ENCODE measurements at places on chromosomes 1 and 21.

DNA sequence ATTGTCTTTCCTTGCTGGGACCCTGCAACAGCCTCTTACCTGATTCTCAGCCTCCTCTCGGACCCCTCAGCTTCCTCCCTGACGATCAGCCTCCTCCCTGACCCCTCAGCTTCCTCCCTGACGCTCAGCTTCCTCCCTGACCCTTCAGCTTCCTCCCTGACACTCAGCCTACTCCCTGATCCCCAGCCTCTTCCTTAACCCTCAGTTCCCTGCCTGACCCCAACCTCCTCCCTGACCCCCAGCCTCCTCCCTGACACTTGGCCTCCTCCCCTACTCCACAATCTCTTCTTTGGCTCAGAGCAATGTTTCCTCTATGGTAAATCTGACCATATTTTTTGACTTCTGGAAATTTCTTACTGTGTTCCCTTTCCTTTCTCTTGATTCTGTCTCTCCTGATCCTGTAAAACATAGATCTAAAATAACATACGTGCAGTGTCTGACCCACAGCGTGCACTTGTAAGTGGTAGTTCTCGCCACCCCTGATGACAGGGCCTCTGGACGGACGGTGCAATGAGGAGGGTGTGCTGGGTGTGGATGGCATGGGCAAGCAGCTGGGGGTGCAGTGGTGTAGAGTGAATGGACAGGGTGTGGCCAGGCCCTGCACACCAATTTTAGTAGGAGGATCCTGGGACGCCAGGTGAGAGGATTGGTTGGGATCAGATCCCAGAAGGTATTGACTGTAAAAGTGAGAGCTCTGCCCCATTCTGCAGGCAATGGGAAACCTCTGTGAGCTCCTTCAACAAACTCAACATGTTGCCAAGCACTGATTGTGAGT lies 264.1 kb downstream of the FOXD2 start:
- DNase-seq, result no peak

GRCh38 chr1:226991920-226992319 lies 51.8 kb downstream of the COQ8A start:
- no peak for DNase-seq

DNA sequence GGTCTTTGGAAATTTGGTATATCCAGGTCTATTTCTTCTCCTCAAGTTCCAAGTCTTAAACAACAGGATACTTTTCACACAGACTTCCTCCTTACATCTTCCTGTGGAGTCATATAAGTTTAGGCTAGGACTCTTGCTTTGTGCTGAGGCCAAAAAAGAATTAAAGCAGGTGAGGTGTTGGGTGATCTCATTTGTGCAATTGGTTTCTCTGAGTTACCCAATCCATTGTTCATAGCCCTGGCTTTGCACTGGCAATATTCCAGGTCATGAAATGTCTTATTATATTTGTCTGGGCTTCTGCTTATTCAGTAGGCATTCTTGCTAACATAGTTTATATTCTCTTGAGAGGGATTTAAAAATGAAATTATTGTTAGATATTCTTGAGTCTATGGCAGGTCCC lies 14.1 kb upstream of the KIAA0040 start:
- no peak for DNase-seq

DNA sequence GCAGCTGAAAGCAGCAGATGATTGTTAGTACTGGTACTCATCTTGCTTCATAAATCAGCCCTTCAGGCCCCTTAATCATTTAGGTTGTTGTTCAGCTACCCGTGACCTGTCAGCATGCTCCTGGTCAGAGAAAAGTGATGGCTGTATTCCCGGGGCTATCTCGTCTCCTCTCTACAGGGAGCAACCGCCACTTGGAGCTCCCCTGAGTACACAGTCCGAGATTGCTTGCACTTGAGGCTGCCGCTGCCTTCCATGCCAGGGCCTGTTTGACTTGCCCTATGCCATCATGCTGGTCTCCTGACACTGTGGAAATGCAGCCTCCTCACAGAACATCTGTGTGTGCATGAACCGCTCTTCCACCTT lies 97.5 kb downstream of the SPATA46 start:
- no peak for DNase-seq

DNA sequence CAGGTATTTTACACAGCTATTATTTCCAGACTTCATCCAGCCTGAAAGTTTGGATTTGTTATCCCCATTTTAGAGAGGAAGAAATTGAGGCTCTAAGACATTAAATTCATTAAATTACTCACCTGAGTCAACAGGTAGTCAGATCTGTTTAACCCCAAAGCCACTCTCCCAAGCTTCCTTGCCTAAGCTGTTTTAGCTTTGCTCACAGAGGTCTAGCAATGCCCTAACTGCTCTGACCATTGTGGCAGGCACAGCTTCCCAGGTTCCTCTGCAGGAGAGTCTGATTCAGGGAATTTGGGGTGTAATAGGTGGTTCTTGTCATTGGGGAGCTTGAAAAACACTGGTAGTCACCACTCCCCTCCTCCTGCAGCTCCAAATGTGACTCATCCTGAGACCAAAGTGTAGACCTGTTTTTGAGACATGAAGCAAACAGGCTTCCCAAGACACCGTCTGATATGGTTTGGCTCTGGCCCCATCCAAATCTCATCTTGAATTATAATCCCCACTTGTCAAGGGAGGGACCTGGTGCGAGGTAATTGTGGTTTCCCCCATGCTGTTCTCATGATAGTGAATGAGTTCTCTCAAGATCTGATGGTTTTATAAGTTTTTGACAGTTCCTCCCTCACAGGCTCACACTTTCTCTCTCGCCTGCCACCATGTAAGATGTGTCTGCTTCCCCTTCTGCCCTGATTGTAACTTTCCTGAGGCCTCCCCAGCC lies 142.8 kb upstream of the DNAH14 start:
- no peak for DNase-seq

GRCh38 chr1:3900969-3901529 lies 977 bp upstream of the C1orf174 start:
- DNase-seq, result peak; percentile 58

GRCh38 chr1:54156986-54157385 lies 4.2 kb upstream of the CDCP2 start:
- DNase-seq, result no peak

DNA sequence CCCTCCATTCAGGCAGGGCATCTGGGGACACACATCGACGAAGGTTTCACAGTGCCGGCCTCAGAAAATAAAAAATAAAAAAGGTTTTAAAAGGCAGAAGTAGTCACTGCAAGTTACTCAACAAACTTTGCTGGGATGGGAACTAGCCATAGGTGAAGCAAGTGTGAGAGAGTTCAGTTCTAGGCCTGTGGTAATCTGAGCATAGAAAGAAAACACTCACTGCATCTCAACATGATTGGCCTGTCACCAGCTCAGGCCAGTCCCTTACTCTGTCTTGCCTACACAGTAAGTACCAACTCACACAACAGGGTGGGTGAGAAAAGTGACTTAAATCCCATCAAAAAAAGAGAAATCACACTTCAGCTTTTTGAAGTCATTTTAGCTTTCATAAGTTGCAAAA lies 30.2 kb upstream of the ADAM30 start:
- no peak for DNase-seq

DNA sequence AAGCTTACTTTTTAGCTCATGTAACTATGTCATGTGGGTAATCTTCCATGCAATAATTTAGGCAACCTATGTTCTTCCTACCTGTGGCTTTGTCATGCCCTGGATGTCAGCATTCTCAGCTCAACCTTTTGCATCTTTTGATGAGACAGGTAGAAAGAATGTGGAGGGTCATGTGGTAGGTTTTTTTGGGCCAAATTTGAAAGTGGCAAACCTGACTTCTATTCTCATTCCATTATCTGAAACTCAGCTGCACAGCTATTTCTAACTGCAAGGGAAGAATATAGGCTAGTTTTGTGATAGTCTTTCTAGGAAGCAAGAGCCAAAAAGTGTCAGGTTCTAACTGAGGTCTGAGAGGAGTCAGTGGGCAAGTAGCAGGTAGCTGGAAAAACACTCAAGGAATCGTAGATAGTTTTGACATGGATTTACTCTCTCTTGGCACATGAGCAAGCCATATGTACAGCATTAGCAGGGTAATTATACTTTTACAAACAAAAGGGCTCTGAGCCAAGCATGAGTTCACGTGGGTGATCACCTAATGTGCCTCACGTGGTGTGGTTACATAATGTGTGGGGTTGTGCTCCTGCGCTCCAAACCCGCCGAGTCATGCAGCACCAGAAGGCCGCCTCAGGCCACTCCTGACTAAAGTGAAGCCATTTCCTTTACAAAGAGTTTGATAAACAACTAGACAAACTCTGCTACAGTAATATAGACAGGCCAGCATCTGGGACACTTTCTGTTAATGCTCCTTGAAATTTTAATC lies 1013.8 kb downstream of the PLA2G4A start:
- DNase-seq, result no peak

DNA sequence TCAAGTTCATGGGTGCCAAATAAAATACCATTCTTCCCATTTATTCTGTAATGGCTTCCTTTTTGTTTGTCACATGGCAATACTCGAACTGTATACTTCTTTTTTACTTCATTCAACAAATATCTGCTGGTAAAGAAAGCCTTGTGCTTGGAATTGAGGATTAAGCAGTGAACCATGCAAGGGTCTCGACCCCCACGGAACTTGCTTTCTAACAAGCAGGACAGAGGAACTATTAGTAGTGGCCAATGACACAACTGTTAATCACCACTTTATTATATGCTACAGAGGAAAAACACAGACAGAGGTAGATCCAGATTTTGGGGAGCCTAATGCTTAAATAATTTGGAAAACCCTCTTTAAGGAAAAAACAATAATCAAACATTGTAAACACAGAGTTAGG lies 542.2 kb downstream of the DPYD start:
- no peak for DNase-seq

DNA sequence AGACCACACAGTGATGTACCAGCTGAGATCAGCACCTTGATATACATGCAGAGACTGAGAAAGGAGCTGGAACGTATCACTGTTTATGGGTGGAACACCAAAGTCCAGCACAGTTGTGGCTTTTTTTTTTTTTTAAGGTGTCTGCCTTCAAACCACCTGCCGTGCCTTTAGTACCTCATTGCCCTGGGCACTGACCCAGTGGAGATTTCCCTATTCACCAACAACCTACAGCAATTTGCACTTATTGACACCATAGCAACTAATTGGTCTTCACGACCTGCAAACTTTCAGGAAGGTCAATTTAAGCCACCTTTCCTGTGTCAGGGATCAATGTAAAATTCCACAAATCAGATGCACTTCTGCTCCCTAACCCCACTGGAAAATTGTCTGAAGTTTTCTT lies 181.6 kb upstream of the ADGRL2 start:
- DNase-seq, result no peak

DNA sequence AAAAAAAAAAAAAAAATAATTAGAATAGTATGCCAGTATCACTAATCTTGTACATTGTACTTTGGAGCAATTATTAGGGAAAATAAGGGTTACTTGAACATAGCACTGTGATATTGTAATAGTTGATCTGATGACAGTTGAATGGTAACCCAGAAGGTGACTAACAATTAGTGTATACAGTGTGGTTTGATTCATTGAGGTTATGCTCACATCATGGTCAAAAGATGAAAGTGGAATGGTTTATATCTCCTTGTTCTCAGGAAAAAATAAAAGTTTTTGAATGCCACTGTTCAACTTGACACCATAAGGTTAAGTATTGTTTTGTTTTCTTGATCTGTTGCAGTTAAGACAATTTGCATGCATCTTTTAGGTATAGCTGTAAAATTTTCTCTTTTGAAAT lies 87.0 kb downstream of the GPR52 start:
- no peak for DNase-seq

DNA sequence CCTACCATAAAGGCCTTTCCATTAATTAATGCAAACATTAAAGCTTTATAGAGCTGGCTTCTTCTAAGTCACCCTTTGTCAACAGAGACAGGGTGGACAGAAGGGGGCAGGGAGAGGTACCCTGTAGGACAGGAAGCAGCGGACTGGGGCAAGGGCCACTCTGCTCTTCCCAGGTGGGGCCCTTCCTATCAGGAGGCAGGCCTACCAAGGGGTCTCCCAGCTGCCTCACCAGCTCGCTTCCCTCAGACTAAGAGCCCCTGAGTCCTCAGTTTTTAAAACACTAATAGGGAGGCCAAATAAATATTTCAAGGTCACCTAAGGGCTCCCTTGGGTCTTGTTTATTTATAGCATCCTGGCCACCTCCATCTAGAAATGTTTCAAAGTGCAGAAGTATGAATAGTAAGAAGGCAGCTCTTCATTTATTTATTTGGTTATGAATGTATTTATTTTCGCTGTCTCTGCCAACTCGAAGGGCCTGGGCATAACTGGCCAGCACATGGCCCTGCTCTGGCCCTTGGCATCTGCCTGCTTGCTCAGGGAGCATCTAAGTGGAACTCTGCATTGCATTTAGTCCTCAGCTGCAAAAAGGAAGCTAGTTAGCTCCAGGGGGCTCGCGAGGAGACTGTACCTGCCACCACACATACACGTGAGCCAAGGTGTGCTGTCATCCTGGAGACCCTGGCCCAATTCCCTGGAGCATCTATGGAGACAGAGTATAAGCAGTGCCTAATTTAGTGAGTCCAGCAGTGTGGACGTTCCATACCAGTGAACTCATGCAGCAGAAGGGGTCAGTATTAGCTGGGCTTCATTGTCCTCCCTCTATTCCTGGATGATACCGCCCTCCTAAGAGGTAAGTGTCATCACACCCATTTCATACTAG lies 395.1 kb upstream of the VAMP3 start:
- no peak for DNase-seq

GRCh38 chr21:42518626-42519025 lies 5.0 kb downstream of the SLC37A1 start:
- no peak for DNase-seq

- DNase-seq, result no peak
Observed at GRCh38 chr1:12340544-12340930, 110.7 kb downstream of the VPS13D start.

DNA sequence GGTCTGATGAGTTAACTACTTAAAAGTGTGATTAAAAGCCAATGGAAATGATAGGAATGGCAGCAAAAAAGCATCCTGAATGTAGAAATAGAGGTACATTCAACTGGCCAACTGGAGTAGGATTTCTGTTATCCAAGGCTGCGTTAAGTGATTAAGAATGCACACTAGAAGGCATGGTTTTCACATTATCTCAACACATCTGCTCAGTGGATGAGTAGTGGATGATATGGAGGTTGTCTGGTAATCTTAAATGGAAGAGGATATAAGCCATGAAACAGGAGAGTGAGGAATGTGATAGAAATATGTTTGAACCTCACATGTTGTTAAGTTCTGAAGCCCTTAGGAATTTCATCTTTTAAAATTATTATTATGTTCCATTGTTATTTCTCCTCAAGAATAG lies 839.9 kb downstream of the USP25 start:
- DNase-seq, result no peak

DNA sequence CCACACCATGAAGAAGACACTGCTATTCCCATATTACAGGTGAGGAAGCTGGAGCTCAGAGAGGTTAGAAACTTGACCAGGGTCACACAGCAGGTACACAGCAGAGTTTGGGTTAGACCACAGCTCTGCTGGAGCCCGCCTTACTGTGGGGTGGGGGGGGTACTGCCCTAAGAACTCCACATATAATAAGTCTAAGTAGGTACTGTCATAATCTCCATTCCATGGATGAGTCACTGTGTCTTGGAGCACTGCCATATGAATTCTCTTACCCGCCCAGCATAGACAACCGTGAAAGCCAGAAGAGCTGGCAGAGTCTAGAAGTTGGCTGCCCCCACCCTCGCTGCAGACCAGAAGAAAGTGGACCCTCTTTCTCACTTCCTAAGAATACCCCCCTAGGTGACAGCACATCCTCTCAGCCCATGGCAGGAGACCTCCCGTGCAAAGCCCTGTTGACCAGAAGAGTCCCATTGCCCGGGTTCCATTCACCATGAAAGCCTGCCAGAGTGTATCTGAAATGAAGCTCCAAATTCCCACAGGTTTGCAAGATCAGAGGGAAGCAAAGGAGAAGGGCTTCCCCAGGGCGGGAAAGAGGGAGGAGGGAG lies 5.2 kb upstream of the PLA2G2D start:
- no peak for DNase-seq

- DNase-seq, result no peak
Observed at GRCh38 chr1:230705289-230706019, 8.5 kb downstream of the AGT start.

Measured in stimulated activated CD4-positive, alpha-beta T cell treated with anti-CD3 and anti-CD28 coated beads, Interleukin-15, amount 100 ng/mL, for 1 hour (primary cell).